ENCODE measurements at places on chromosomes 3 and 15.

- DNase-seq, result no peak
Measured at GRCh38 chr3:97967966-97968365, 4.3 kb downstream of the RIOX2 start.

GRCh38 chr3:62812631-62813030 lies 62.6 kb downstream of the CADPS start:
- no peak for DNase-seq

DNA sequence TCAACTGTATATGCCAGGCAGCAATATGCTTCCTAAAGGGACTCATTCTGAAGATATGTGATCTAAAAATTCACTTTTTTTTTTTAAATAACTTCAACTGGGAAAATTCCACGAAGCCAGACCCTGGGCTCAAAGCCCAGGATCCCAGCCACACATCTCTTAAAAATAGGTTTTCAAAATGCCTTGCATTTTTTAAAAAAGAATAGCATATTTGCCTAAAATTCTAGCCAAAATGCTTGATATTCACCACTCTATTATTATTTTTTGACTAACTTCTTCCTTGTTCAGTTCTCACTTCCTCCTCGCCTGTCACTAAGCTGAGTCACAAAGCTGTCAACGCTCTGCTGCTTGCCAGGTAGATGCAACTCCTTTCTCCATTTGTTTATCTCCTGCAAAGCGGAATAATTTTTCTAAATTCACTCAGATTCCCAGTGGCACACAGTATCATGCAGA lies 28.0 kb upstream of the VGLL4 start:
- DNase-seq, result no peak

GRCh38 chr15:71002316-71002715 lies 109.7 kb downstream of the LRRC49 start:
- no peak for DNase-seq

DNA sequence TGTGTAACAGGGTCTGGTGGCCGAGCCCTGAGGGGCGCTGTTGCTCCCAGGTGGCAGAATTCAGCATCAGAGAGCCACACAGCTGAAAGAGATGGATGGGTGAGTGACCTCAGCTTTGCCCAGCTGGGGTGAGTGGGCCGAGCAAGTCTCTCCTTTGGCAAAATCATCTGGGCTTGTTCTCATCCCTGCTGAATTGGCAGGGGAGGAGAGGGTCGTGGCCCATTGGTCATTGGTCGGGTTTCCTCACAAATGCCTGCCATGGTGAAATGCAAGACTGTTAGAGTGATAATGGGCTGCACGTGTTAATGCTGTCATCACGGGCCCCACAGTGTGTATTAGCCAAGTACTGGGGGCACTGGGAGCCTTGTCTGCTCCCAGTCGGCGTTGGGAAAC lies 15.9 kb downstream of the ABHD2 start:
- no peak for DNase-seq

GRCh38 chr3:195284842-195285241 lies 13.9 kb upstream of the XXYLT1 start:
- DNase-seq, result no peak

DNA sequence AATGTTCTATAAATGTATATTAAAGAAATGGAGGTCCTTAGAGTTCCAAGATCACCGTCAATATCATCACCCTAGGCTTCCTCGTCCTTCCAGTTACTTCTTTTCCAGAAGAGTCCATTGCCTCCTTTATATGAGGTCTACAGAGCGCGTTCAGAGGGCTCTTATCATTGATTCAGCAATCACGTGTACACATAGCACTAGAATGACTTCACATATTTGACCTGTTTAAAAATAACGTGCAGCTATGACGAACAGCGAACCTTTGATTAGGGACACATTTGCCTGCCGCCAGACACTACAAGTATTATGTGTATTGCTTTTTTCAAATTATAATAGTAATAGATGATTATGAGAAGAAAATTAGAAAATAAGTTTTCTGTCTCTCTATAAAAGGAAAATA lies 26.0 kb downstream of the IGF1R start:
- DNase-seq, result no peak

DNA sequence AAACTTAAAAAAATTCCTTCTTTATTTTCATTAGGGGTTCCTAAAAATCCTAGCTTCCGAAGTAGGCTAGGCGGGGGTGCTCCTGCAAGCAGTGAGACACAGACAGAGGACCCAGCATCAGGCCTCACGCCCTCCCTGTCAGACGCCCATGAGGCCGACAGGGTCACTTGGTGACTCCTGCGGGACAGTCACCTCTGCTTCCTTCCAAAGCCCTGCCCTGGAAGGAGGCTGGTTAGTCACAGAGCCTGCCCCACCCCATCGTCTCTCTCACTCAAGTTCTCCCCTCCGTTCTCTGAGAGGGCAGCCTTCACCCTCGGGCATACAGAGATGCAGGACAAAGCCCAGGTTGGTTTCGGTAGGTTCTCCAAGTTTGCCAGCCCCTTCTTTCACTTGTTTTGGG lies 38.6 kb downstream of the EHD4 start:
- DNase-seq, result no peak
